ENCODE measurements at places on chromosomes 7 and 10.

- DNase-seq, result no peak
Observed at GRCh38 chr10:120828763-120829319, 22.3 kb upstream of the WDR11 start.

- no peak for DNase-seq
Observed at GRCh38 chr7:77455321-77455720, 39.2 kb upstream of the GSAP start.

DNA sequence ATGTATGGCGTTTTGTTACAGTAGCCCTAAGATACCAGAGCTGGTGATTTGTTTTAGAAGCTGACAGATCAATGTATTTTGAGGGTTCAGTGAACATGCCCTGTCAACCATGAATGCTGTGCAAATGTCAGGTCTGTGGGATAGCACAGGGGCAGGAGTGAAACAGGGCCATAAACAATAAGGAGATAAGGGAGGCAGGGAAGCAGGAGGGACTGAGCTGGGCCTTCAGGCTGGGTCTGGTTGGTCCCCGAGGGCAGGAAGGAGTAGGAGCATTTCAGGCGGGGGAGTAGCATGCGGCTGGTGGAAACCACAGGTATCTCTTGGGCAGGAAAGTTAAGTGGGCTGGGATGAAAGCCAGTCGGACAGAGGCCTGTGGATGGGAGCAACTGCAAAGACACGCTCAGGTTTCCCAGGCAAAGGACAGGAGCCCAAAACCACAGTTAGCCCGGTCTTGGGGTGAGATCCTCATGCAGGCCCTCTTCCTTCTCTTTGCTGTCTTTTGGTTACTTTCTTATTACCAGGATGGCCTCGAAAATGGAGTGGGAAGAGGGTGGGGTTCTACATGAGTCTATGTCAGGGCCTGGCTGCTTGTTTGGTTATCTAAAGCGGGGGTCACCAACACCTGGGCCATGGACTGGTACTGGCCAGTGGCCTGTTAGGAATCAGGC is 69.5 kb upstream of the SEPHS1 start:
- DNase-seq, result no peak

- DNase-seq, result no peak
Observed at GRCh38 chr7:24442170-24442777, 131.0 kb upstream of the PALS2 start.

DNA sequence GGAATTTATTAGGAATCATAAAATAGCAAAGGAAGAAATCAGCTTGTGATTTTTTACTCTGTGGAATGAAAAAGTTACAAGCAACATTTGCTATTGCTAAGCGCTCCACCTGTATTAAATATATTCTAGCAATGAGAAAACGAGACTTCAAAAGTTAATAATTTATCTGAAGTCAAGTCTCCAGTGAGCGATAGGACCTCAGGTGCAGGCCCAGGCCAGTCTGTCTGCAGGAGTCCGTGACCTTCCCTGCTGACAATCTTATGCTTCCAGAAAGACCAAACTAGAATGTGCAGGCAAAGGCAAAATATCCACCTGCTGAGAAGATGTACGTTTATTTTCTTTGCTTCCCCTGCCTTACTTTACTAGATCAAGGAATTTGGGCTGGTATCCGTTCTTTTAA is 22.7 kb downstream of the MRC1 start:
- no peak for DNase-seq

GRCh38 chr10:57917019-57917418 is 350.7 kb downstream of the IPMK start:
- DNase-seq, result no peak

DNA sequence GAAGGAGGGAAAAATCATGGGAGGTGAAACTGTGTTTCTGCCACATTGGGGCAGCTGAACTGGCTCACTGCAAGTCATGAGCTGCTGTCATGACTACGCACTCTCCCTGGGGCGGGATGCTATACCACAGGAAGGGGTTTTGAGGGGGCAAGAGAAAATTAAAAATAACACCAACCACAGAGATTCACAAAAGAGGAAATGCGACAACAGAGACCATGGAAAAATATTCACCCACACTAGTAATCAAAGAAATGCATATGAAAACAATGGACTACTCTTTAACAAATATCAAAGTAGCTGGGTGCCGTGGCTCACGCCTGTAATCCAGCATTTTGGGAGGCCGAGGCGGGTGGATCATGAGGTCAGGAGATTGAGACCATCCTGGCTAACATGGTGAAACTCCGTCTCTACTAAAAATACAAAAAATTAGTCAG is 65.2 kb upstream of the TM9SF3 start:
- DNase-seq, result no peak

GRCh38 chr7:11548532-11548931 is 283.5 kb downstream of the THSD7A start:
- DNase-seq, result no peak

DNA sequence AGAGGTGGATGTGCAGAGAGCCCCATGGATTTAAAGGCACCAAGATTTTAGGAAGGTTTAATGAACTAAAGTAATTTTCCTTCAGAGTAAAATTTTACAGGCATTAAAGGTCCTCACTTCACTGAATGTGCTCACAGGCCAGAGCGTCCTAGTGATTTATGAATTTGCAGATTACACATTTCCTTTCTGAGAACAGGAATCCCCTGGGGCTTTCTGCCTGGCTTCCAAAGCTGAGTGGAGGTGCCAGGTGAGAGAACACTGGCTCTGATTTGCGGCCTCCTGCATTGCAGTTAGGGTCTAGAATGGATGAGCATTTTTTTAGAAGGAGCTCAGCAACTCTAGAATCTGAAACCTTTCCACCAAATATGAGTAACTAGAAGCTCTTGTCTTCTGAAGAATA is 194.3 kb downstream of the SORCS3 start:
- no peak for DNase-seq

- no peak for DNase-seq
Observed at GRCh38 chr7:34143402-34143801, 238.1 kb downstream of the BMPER start.

GRCh38 chr7:39950473-39951225 is 593 bp downstream of the CDK13 start:
- peak; percentile 69 for DNase-seq
